Stimulated activated CD4-positive, alpha-beta T cell treated with anti-CD3 and anti-CD28 coated beads, TNF-alpha, amount 100 ng/mL, for 48 hours (primary cell): ENCODE measurements at places on chromosomes 5 and 9.

GRCh38 chr9:89412951-89413350, 85.0 kb downstream of the SEMA4D start:
- DNase-seq: no peak

- peak; percentile 94 for DNase-seq
These were observed at the start of gene EGR1 for GRCh38 chr5:138465261-138466124. Gene EGR1 (plus strand): TSS chr5:138465479. CDS start chr5:138465762, 283 bp downstream.

GRCh38 chr9:110742741-110743371, 74.3 kb downstream of the MUSK start:
- no peak for DNase-seq

DNA sequence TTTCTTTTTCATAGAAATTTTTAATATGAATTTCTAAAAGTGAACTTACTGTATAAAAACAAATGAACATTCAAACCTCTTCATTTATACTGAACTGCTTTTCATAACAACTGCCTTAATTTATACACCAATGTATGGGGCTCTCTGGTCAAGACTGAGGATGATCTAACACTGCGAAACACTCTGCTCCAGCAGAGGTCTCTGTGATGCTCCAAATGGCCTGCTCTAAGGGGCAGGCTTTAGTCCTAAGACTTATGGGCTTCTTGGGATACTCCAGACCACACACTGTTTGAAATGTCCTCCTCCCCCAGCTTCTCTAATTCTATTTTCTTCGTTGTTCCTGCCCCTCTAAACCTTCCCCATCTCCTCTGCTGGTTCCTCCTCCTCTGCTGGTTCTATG, 58.5 kb downstream of the LIFR start:
- no peak for DNase-seq

- DNase-seq: no peak
These were observed 60.5 kb downstream of the GLDC start for GRCh38 chr9:6584881-6585597.

DNA sequence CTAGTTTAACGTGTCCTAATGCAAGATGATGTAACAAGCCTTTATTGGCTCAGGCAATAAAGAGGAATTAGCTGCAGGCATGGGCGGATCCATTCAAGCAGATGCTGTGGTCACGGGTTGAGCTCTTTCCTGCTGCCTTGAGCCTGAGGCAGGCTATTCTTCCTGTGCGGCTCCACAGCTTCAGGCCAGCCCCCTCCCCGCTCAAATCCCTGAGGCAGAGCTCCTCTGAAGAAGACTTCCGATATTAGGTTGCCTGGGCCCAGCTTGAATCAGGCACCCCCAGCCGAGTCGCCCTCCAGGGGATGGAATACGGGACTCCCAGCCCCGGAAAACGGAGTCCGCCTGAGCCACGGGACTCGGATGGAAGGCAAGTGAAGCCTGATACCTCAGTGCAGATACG, 95.0 kb upstream of the RUFY1 start:
- no peak for DNase-seq

DNA sequence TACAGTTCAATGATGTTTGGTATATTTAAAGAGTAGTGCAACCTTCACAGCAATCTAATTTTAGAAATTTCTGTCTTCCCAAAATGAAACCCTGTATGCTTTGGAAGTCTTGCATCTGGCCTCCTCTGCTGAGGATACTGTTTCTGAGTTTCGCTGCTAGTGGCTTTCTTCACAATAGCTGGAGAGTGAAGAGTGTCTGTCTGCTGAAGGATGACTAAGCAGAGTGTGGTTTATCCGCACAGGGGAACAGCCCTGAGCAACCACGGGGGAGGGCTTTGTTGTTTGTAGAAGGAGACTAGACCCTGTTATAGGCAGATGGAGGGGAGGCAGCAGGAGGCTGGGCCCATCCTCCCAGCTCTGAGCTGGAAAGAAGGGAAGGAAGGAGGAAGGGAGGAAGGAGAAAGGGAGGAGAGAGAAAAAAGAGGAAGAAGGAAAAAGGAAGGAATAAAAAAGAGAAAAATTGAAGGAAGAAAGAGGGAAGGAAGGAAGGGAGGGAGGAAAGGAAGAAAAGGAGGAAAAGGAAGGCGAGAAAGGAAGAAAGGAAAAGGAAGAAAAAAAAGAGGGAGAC, 10.5 kb upstream of the IRX2 start:
- no peak for DNase-seq
